ENCODE measurements at places on chromosomes 3 and 15. TPM values are rescaled to one million over a fixed set of nuclear protein-coding genes. Genes with fewer than 3 reads are reported as not detected.
A peak's percentile ranks its signal among the peaks of the same experiment; 100 is the strongest.

NTRK3 gene
- 18.2 TPM for total RNA-seq

RGMA gene
- 46.0 TPM for total RNA-seq

UROC1 gene
- not detected for total RNA-seq

VEPH1 gene
- not detected for total RNA-seq

GCSAM gene
- not detected for total RNA-seq

CXCR6 gene
- 14.8 TPM for total RNA-seq

- no peaks in the 10 kb centered on the region for H3K27me3 ChIP-seq
- H3K4me3 ChIP-seq = peak overlapping the region; percentile 69
- no peaks in the 10 kb centered on the region for H3K36me3 ChIP-seq
- peak overlapping the region; percentile 95 for H3K27ac ChIP-seq
- peak; percentile 84 for DNase-seq
Measured at GRCh38 chr3:183253528-183254486, 754 bp downstream of the B3GNT5 start.

- peak; percentile 85 for DNase-seq
- H3K4me1 ChIP-seq = no peaks in the 10 kb centered on the region
- no peaks in the 10 kb centered on the region for H3K36me3 ChIP-seq
- H3K27ac ChIP-seq = no peak overlapping the region
- H3K27me3 ChIP-seq = no peaks in the 10 kb centered on the region
- H3K4me3 ChIP-seq = no peak overlapping the region
Measured at GRCh38 chr15:35308802-35309201, 223.7 kb upstream of the NANOGP8 start.

GRCh38 chr3:118187221-118187620, 847.4 kb downstream of the IGSF11 start:
- no peaks in the 10 kb centered on the region for H3K36me3 ChIP-seq
- no peaks in the 10 kb centered on the region for H3K4me1 ChIP-seq
- no peak overlapping the region for H3K4me3 ChIP-seq
- no peak for DNase-seq
- no peaks in the 10 kb centered on the region for H3K27me3 ChIP-seq
- H3K27ac ChIP-seq = no peak overlapping the region

GRCh38 chr15:78130466-78131294, 565 bp downstream of the CIB2 start:
- no peak for DNase-seq
- peak overlapping the region; percentile 73 for H3K4me3 ChIP-seq
- H3K27me3 ChIP-seq = no peaks in the 10 kb centered on the region
- no peaks in the 10 kb centered on the region for H3K36me3 ChIP-seq
- H3K27ac ChIP-seq = peak overlapping the region; percentile 74

GRCh38 chr3:150227839-150228238, 180.3 kb upstream of the TSC22D2 start:
- no peaks in the 10 kb centered on the region for H3K36me3 ChIP-seq
- DNase-seq = peak; percentile 37
- H3K27ac ChIP-seq = no peak overlapping the region

DNA sequence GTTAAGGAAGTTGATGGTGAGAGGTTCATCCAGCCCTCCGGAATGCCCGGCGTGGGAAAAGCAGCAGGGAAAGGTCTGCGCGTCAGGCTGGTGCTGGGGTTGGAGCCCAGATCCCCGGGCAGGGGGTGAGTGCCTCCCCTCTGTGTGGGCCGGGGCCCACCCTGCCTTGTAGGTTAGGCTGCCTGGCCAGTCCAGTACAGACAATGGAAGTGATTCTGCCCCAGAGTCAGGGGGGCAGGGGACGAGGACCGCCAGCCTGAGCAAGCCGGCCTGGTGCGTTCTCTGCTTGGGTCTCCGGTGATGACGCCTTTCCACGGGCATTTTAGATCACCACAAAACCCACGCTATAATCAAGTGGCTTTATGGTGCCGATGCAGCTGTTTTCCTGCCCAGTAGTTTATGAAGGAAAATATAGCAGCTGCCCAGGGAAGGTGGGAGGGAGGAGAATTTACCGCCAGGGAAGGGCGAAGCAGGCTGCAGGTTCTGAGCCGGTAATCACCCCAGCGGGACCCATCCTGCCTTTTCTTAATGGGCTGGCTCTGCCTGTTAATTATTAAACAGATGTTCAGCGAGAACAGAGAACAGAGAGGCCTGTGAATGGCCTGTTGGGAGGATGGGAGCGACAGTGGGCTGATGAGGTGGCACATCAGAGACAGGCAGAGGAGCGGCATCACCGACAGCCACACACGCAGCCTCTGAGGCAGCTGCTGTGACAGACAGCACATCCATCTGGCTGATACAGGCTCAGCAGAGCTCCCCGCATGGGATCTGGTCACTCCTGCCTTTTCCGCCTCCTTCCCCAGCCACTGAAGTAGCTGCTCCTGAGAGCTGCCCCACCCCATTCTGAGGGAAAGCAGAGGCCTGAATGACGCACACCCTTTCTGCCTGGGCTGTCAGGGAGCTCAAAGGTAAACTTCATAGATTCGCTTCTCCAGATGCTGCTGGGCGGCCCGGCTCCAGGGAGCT, 35.2 kb downstream of the BDH1 start:
- DNase-seq = peak; percentile 78
- H3K4me3 ChIP-seq = no peak overlapping the region
- no peaks in the 10 kb centered on the region for H3K27me3 ChIP-seq
- H3K27ac ChIP-seq = peak overlapping the region; percentile 88
- peaks cover 27% of the 10 kb centered on the region for H3K4me1 ChIP-seq
- no peaks in the 10 kb centered on the region for H3K36me3 ChIP-seq

GRCh38 chr3:189121092-189121491, 50.7 kb upstream of the TPRG1 start:
- H3K27ac ChIP-seq = peak overlapping the region; percentile 60
- no peaks in the 10 kb centered on the region for H3K27me3 ChIP-seq
- H3K36me3 ChIP-seq = no peaks in the 10 kb centered on the region
- H3K4me1 ChIP-seq = peaks cover 13% of the 10 kb centered on the region

- DNase-seq = no peak
- H3K36me3 ChIP-seq = no peaks in the 10 kb centered on the region
- no peak overlapping the region for H3K27ac ChIP-seq
- H3K4me3 ChIP-seq = no peak overlapping the region
- no peaks in the 10 kb centered on the region for H3K27me3 ChIP-seq
- no peaks in the 10 kb centered on the region for H3K4me1 ChIP-seq
Measured at GRCh38 chr3:147157631-147158030, 248.7 kb downstream of the ZIC4 start.

DNA sequence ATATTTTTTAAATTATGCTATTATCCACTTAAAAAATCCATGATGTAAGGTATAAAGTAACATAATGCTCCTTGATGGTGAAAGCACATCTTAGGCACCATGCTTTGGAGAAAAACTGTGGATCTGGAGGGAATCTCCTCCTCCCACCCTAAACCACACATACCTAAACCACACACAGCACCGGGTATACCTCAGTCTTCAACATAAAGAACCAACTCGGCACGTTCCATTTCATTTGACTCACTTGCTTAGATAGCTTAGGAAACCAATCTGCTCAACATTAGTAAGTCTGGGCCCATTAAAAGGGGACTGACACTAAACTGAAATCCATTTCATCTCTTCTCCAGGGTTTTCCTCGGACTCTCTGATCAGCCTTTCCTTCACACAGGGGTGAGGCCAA, 945.7 kb upstream of the CFAP20DC start:
- no peak overlapping the region for H3K4me3 ChIP-seq
- H3K27ac ChIP-seq = no peak overlapping the region
- no peak for DNase-seq
- H3K4me1 ChIP-seq = no peaks in the 10 kb centered on the region
- no peaks in the 10 kb centered on the region for H3K27me3 ChIP-seq
- H3K36me3 ChIP-seq = no peaks in the 10 kb centered on the region

DNA sequence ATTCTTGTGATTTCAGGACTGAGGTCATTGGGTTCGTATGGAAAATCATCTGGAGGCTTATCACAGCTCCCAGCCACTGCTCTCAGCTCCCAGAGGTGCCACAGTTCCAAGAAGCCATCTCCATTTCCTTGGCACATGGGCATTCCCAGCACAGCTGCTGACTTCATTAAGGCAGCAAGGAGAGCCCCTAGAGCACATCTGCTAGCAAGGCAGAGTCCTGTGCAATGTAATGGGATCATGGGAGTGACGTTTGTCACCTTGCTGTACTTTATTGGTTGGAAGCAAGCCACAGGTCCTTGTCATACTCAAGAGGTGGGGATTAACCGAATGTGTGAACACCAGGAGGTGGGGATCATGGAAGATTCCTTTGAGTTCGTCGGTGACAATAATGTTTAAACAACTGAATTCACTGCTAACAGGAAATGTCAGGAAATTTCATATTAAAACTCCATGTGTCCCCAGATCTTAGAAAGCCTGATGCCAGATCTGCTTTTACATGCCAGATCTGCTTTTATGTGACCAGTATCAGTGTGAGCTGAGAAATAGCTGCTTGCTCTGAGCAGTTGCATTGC, 148.8 kb downstream of the GABRG3 start:
- no peaks in the 10 kb centered on the region for H3K4me1 ChIP-seq
- no peak overlapping the region for H3K27ac ChIP-seq
- no peaks in the 10 kb centered on the region for H3K36me3 ChIP-seq
- no peaks in the 10 kb centered on the region for H3K27me3 ChIP-seq

DNA sequence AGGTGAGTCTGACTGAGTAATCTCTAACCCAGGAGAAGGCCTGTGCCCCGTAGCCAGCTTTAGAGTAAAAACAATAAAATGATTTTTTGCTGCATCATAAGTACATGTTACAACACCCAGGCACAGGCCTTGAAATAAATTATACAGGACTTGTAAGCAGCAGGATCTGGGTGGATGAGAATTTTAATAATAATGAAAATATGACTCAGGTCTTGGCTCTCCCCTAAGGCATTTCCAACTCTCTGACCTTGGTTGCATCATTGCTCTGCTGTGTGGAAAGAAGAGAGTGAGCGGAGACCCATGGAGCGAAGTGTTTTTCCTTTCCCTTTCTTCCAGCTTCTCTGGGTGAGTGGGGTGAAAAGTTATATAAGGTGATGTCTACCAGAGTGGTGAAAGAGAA, 44.6 kb downstream of the EOMES start:
- no peak overlapping the region for H3K4me3 ChIP-seq
- no peak overlapping the region for H3K27ac ChIP-seq
- H3K4me1 ChIP-seq = peaks cover 5% of the 10 kb centered on the region
- no peaks in the 10 kb centered on the region for H3K27me3 ChIP-seq

DNA sequence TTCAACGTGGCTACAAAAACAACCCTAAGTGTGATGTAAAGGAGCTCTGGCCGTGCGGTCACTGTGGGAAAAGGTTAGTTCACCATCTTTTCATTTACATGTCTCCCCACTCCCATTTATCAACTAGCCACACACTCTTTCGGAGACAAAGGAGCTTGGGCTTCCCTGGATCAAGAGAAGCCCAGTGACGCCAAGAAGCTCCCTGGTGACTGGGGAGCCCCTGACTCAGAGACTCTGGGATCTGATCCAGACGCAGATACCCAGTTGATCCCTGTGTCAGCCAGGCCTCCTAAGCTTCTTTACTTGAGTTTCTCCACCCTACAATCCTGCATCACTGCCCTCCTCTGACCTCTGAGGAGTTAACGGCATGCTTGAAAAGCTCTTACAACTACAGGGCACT, 43.9 kb downstream of the HEG1 start:
- H3K27ac ChIP-seq = no peak overlapping the region
- peaks cover 61% of the 10 kb centered on the region for H3K36me3 ChIP-seq
- no peak for DNase-seq
- H3K4me1 ChIP-seq = peaks cover 12% of the 10 kb centered on the region

- no peaks in the 10 kb centered on the region for H3K27me3 ChIP-seq
- no peak for DNase-seq
- peaks cover 64% of the 10 kb centered on the region for H3K4me1 ChIP-seq
- H3K27ac ChIP-seq = peak overlapping the region; percentile 96
Measured at GRCh38 chr15:92903631-92903965, 3.5 kb downstream of the CHD2 start.

DNA sequence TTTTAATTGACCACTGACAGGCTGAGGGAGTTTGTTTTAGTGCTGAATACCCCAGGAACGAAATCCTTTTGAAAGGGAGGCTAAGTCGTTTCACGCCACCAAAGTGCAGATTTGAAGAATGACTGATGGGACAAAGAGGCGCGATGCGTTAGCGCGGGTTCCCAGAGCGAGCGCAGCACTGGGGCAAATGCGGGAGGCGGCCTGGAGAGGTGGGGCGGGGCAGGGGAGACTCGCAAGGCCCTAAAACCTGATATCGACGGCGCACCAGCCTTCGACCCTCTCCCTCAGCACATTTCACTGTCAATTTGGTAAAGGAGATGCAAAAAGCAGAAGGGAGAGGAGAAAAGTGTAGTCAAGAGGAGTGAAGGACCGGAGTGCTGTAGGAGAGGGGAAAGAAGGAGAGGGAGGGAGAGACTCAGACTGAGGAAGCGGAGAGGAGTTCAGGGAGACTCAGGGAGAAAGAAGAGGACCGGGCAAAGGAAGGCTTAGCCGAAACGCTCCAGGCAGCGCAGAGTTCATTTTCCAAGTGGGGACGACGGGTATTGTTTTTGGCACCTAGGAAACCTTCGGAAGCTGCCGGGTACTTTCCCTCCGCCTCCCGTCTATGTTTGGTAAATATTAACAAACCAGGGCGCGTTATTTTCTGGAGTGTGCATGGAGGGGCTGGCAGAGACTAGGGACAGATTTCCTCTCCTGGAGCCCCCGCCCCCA, 3.8 kb upstream of the FOXB1 start:
- H3K27ac ChIP-seq = no peak overlapping the region
- no peaks in the 10 kb centered on the region for H3K36me3 ChIP-seq
- H3K27me3 ChIP-seq = peaks cover 100% of the 10 kb centered on the region
- H3K4me3 ChIP-seq = no peak overlapping the region
- DNase-seq = no peak

GRCh38 chr3:186964616-186965015, 34.3 kb downstream of the ST6GAL1 start:
- no peak for DNase-seq
- H3K4me1 ChIP-seq = no peaks in the 10 kb centered on the region
- no peak overlapping the region for H3K4me3 ChIP-seq
- no peaks in the 10 kb centered on the region for H3K36me3 ChIP-seq

DNA sequence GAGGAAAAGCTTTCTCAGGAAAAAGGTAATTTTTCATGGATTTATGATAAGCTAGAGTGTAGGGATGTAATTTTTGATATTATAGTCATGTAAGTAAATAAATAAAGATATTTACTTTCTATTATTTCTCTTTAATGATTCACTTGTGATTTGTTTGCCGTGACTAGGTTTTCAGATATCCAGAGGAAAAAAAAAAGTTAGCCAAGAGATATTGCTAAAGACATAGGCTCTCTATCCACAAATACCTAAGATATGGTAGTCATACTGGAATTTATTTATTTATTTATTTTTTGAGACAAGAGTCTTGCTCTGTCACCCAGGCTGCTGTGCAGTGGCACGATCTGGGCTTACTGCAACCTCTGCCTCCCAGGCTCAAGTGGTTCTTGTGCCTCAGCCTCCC, 59.9 kb downstream of the AP4E1 start:
- H3K4me1 ChIP-seq = no peaks in the 10 kb centered on the region
- H3K27me3 ChIP-seq = no peaks in the 10 kb centered on the region
- no peak overlapping the region for H3K27ac ChIP-seq
- H3K4me3 ChIP-seq = no peak overlapping the region
- peaks cover 67% of the 10 kb centered on the region for H3K36me3 ChIP-seq

- H3K4me1 ChIP-seq = peaks cover 23% of the 10 kb centered on the region
- no peak overlapping the region for H3K4me3 ChIP-seq
- no peaks in the 10 kb centered on the region for H3K27me3 ChIP-seq
- H3K27ac ChIP-seq = no peak overlapping the region
- DNase-seq = no peak
Measured at GRCh38 chr15:68415061-68415460, 16.9 kb downstream of the ITGA11 start.
